ENCODE measurements at places on chromosomes 12 and 14.
A peak's percentile ranks its signal among the peaks of the same experiment; 100 is the strongest.

DNA sequence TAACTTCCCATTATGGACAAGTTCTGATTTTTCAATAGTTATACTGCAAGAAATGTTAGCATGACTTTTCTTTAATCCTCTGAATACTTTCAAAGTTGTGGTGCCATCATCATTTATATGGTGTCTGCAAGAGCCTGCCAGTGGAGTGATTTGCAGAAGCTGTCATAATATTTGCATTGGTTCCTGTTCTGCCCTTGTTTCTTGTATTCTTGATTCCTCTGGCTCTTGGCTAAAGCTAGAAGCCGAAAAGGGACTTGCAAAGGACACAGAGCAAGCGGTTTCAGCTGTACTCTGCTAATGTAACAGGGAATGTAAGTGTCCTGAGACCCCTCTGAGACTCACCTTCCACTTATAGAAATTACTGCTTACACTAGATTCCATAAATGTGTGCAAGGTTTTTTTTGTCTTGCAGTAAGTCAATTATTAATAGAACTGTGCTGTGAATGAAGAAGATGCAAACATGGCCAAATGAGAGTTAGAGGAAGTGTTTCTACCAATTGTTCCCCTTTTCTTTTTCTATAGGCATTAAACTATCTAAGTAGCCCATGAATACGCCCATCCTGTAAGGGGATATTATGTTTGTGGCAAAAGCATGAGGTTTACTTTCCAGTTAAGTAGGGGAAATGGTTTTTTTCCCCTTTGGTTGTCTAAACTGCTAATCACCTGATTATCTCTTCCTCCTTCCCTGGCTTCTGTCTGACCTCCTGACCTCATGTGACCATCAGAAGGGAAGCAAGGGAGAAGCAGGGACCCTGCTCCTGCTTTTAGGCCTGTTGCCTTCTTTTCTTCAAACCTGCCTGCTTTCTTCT, 5.3 kb downstream of the DYRK4 start:
- ATAC-seq = no peak

GRCh38 chr14:68936980-68937379, 42.1 kb downstream of the ACTN1 start:
- no peak for ATAC-seq

GRCh38 chr12:131363393-131363792, 347.5 kb upstream of the SFSWAP start:
- ATAC-seq = no peak

GRCh38 chr12:93804392-93805179, 127.4 kb downstream of the CRADD start:
- peak; percentile 84 for ATAC-seq

DNA sequence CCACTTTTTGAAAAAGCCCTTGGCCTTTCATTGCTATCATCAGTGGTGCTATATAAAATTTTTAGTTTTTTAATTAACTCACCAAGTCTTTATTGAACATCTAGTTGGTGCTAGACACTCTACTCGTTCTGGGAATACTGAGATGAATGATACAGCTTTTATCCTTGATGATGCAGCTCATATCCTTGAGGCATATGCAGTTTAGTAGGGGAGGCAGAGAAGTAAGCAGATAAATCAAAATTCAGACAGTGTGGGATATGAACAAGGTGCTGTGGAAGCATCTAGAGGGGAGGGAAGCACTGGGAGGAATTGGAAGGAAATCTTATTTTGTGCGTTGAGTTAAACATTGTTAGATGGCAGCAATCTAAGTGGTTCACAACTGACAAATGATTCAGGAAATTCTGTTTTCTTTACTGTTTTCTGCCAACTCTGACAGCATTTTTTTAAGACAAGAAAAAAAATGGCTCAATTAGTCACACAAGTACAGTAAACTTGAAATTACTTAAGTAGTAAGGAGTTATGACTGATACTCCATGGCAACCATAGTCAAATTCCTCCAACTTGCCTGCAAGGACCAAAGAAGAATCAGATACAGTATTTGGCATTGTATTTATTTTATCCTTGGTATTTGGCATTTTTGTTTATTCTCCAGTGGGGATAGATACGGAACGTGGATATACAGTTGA, 119.2 kb downstream of the TMTC2 start:
- no peak for ATAC-seq

DNA sequence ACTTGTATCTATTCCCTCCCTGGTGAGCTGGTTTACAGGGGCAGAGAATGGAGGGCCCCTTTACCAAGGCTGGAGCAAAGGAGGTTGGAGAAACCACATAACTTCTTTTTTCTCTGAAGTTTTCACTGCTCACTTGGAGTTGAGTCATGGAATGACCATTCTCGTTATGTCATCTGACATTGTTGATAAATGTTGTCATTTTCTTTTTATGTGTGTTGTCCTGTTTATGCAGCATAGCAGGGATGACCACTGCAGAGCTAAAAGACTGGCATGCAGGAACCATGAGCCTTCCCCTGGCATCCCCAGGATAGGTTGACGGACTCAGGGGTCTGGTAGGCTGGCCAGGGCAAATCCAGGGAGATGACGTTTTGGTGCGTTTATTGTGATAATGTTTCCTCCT, 256.8 kb upstream of the DDHD1 start:
- ATAC-seq = no peak

- ATAC-seq = no peak
These were observed 56.2 kb upstream of the TSPAN9 start for GRCh38 chr12:3020850-3021435.

- ATAC-seq = no peak
These were observed 216.3 kb upstream of the ATXN7L3B start for GRCh38 chr12:74321381-74321780.

GRCh38 chr12:7042842-7043241, 17.7 kb upstream of the C1S start:
- no peak for ATAC-seq

All from motor neuron (in vitro differentiated cells).